Stimulated activated CD4-positive, alpha-beta T cell treated with anti-CD3 and anti-CD28 coated beads, Interleukin-15, amount 100 ng/mL, for 48 hours (primary cell): ENCODE measurements at places on chromosomes 11 and 22.

DNA sequence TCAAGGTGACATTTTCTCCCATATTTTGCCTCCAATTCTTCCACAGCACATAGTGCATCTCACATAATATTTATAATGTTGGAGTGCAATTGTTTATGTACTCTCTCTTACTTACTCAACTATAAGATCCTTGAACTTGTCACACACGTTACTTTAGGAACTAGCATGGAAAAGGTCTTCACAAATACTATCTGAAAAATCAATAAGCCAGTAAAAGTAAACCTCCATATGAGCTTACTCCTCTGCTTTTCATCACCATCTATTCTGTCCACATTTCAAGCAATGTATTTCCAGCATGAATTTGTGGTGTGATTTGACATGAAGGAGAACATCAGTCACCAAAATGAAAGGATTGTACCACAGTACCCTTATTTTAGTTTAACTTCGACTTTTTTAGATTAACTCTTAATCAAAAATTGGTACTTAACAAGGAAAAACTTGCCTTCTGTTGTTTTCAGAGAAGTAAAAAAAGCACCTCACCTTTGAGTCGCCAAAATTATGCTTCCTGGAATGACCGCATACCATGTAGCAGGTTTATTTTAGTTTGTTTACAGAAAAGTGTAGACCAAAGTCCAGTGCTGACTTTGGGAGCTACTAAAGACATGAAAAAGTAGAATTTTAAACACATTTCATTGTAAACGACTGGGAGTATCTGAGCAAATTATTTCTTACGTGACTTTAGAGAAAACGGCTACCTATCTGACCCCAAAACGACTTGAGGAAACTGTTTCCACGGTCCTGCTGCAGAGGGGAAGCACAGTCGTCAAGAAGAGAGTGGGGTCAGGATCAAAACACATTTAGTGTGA lies at the start of gene SLC22A9:
Gene SLC22A9 (plus strand): TSS at position 621 of the 806 bp plus-strand sequence. CDS start 272 bp downstream, outside the sequence.
- DNase-seq: no peak

DNA sequence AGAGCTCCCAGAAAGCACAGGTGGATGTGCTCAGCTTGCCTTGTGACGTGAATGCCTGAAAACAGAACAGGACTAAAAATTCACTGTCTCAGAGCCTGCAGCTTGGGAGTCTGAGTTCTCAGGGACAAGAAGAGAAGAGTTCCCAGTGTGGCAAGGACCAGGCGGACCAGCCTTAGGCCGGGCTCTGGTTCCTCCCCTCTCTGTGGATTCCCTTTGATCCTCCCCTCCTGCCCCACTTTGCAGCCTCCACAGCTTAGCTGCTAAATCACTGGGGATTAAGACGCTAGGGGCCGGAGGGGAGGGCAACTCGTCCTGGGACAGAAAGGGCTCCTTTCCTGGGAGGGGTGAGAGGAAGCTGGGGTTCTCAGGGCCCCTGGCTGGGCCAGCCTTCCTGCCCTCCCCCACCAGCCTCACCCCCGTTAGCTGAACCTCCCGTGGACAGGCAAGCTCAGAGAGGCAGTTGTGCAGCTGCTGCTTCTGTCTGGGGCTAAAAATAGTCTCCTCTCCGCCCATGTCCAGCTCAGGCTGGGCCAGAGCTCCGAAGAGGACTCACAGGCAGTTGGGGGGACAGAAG lies 29.9 kb upstream of the JAM3 start:
- no peak for DNase-seq

DNA sequence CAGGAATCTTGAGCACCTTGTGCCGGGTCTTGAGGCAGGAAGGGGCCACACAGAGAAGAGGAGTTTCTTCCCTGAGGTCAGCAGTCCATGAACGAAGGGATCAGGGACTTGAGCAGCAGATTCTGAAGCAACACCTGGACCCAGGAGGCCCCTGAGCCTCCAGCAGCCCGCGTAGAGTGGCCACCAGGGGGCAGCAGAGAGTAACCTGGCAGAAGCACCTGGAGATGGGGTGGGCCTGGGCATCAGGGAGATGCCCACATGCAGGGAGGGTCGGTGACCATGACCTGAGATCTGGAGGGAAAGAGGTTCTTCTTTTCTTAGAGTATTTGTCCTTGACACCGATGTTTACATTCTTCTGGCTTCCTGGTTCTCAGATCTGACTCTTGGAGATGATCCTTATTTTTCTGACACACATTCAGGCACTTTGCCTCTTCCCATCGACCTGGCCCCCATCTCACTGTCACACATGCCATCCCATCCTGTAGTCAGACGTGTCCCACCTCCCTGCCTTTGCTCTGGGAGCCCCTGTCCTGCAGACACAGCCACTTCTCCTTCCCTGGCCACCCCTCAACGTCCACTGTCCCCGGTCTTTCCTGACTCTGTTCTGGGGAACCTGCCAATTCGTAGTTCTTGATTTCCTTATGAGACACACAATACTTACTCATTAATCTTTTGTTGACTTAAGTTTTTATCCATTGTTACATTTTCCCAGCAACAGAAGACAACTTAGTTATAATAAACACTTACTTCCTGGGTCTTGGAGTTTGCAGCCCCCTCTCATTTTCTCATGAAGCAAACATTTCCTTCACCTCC lies 66.5 kb downstream of the GGTLC2 start:
- peak; percentile 40 for DNase-seq

- no peak for DNase-seq
These were observed 32.2 kb downstream of the MMP20 start for GRCh38 chr11:102592634-102593581.

DNA sequence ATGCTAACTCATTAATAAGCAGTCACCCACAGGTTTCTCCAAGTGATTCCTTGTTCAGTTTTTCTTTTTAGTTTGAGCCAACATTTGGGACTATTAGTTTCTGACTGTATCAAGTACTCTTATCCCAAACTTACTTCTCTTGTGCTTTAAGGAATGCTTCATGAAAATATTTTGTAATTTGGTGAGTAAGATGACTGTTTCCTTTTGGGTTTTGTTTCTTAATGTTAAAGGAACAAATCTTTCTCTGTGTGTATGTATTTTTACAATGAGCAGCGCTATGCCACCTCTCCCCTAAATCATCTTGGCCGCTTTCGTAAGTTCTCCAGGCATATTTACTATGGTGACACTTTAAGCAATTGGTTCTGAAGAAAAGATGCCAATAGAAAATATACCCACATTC lies 72.4 kb downstream of the LDLRAD3 start:
- DNase-seq: no peak

DNA sequence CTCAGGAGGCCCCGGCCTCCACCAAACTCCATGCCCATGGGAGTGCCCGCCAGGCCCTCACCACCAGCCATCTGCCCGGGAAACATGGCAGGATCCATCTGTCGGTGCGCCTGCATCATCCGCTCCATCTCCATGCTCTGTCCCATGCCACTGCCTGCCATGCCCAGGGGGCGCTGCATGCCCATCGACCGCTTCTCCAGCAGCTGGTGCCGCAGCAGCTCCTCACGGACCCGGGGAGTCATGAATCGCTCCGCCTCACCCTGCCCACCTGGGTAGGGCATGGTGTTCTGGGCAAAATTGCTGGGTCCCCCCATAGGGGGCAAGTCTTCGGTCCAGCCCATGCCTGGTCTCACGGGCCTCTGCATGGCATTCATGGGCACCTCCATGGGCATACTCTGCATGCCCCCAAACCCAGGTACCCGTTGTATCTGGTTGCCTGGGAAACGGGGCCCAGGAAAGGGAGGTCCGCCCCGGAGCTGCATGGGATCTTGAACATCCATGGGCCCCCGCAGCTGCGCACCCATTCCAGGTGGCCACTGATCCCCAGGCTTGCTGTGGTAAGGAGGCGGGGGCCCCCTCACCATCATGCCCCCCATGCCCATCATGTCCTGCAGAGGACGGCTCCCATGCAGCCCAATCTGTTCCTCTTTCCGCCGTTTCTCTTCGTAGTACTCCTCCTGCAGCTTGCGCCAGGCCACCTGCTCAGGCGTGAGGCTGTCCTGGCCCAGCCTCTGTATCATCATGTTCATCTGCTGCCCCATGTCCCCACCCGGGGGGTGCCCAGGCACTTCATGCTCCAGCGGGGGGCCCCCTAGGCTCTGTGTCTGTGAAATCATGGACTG lies 18.0 kb downstream of the CXCR5 start:
- no peak for DNase-seq

- no peak for DNase-seq
These were observed 90.9 kb downstream of the CTTN start for GRCh38 chr11:70489276-70489675.

- DNase-seq: no peak
These were observed at the start of gene PLCB3 for GRCh38 chr11:64251016-64251752. TSS of gene PLCB3 (plus strand) at chr11:64251530. CDS start at chr11:64251650, 120 bp downstream.

GRCh38 chr22:28670756-28671155 lies 8.9 kb downstream of the TTC28 start:
- no peak for DNase-seq

DNA sequence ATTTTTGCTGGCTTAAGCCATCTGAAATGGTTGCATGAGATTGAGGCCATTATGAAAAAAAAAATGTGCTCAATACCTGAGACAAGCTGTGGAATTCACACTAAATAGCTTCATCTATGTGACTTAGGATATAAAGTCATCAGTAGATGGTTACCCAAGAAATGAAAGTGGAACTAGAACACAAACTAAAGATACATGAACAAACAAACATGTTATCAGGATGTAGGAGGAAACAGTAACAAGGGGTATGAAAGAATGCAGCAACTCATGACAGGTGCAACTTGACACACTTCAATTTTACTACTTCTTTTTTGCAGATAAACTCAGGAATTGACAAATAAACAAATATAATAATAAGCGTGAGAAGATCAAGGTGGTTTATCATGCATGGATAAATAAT lies 155.0 kb downstream of the WT1 start:
- DNase-seq: no peak

- DNase-seq: no peak
These were observed 7.2 kb upstream of the IL18BP start for GRCh38 chr11:71991494-71991893.

DNA sequence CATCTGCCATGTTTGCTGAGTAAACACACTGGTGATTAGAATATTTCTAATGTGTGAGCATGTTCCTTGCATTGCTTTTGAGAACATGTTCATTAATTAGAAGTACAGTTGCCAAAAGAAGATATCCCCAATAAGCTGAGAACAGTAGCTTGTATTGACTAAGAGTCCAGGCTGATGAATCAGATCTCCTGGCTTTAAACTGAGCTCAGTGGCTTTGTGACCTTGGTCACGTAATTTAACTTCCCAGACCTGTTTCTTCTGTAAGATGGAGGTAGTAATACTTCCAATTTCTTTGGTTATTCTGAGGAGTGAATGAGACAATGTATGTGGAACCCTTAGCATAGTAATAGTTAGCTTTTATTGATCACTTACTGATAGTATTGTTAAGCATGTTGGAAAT lies 61.9 kb downstream of the CYB5R2 start:
- DNase-seq: no peak

GRCh38 chr22:30626413-30626812 lies 9.2 kb upstream of the SLC35E4 start:
- DNase-seq: no peak

DNA sequence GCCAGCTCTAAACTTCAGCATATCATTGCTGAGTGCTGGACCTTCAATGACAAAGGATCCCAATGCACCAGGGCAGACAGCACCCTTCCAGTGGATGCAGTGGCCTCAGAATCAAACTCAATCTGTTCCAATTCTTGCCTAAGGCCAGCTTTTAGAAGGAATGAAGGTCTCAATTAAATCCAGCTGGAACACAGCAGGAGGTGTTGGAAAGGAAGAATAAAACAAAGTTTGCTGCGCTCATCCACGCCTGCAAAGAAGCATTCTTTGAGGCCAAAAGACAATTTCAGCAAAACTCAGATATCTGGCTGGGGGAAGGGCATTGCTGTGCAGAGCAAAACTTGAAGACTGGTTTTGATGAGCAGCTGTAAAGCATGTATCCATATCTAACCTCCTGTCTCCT lies 120.7 kb downstream of the CCDC81 start:
- DNase-seq: no peak

GRCh38 chr11:73223998-73224730 lies 6.1 kb downstream of the P2RY2 start:
- DNase-seq: no peak

DNA sequence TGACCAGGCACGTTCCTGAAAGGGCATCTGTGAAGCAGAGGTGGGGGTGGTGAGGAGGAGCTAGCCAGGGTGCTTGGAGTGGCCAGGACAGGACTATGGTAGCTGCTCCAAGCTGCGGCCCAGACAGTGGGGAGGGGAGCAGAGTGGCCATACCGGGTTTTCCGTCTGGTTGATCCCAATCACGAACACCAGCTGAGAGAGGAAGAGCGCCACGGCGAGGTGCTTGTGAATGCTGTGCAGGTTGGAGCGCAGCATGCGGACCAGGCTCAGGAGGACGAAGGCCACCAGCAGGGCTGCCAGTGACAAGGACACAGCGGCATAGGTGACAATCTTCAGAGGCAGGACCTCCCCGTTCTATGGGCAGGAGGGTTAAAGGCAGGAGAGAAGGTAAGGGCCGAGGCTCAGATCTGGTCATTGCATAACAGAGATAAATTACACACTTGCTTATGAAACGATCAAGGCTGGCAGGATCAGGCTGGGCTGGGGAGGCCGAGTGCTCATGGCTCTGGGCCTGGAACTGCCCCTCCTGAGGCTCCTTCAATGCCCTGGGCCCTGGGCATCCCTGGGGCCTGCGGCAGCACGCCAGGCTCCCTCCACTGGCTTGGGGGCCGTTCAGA lies 41.5 kb downstream of the TRMU start:
- DNase-seq: no peak

GRCh38 chr22:38243007-38243765 lies 29.6 kb downstream of the TMEM184B start:
- DNase-seq: no peak

DNA sequence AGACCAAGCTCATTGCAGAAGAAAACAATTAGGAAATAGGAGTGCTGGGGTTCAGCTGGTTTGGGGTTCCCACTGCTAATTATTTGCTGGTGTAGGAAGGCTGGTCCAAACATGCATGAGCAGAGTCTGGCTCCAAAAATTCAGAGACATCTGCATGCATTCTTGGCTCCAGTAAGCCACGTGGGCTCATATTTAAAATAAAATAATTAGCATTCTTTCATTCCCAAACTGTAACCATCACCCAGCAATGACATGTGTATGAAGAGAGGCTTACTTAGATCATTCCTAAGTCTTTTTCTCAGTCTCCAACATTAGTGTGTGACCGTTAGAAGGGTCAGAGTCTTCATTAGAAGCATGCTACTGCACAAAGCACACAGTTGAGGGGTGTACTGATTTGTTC lies 58.4 kb downstream of the EFCAB6 start:
- DNase-seq: no peak

GRCh38 chr11:112290493-112290850 lies 29.8 kb upstream of the PLET1 start:
- no peak for DNase-seq

- no peak for DNase-seq
These were observed 10.5 kb downstream of the ARHGEF17 start for GRCh38 chr11:73318501-73319011.

GRCh38 chr11:93143186-93143585 lies 54.6 kb downstream of the SLC36A4 start:
- DNase-seq: no peak
